IMR-90 (cell line): ENCODE measurements at places on chromosomes 4 and X. TPM values are rescaled to one million over a fixed set of nuclear protein-coding genes. Genes with fewer than 3 reads are reported as not detected.

Gene DMRTC1B
- not detected in 2 replicates for total RNA-seq

Gene OCRL
- total RNA-seq: 18.9 and 20.6 TPM in 2 replicates

Gene ADGRG4
- not detected in 2 replicates for total RNA-seq

Gene DCHS2
- not detected in 2 replicates for total RNA-seq

Gene PPP1R2C
- total RNA-seq: not detected in 2 replicates

Gene MAGEH1
- total RNA-seq: 22.4 and 26.7 TPM in 2 replicates

Gene ADAM29
- not detected in 2 replicates for total RNA-seq

Gene TEX11
- not detected in 2 replicates for total RNA-seq

Gene MAMLD1
- total RNA-seq: 1.4 TPM in 2 replicates

Gene CENPVL2
- total RNA-seq: not detected in 2 replicates

Gene IL13RA1
- 31.7 and 35.6 TPM in 2 replicates for total RNA-seq

Gene WNK3
- 1.4 TPM in 2 replicates for total RNA-seq

Gene HSD17B13
- under 0.01 TPM in 1 of 2 replicates, not detected in the other for total RNA-seq

Gene C4orf50
- total RNA-seq: not detected in 2 replicates

Gene CYBB
- not detected in 2 replicates for total RNA-seq

Gene FAM236C
- not detected in 2 replicates for total RNA-seq

Gene ADH7
- not detected in 2 replicates for total RNA-seq

Gene SLC6A8
- 6.7 and 7.2 TPM in 2 replicates for total RNA-seq

Gene HSFX3
- not detected in 2 replicates for total RNA-seq

Gene STATH
- not detected in 2 replicates for total RNA-seq

Gene CCDC120
- total RNA-seq: under 0.01 and 0.18 TPM in 2 replicates

Gene HDAC8
- 28.5 and 30.8 TPM in 2 replicates for total RNA-seq

Gene SLC10A3
- 15.2 and 16.1 TPM in 2 replicates for total RNA-seq

Gene QRFPR
- not detected in 2 replicates for total RNA-seq

Gene NBDY
- 2.5 and 3.2 TPM in 2 replicates for total RNA-seq

Gene COL4A6
- total RNA-seq: 0.28 and 0.36 TPM in 2 replicates

Gene TREX2
- total RNA-seq: 0.36 and 0.56 TPM in 2 replicates

Gene GCNA
- total RNA-seq: 0.83 and 0.90 TPM in 2 replicates

Gene CYSLTR1
- not detected in 2 replicates for total RNA-seq

Gene SCRG1
- total RNA-seq: under 0.01 TPM in 2 replicates

Gene MAGEC2
- not detected in 2 replicates for total RNA-seq

Gene FAT4
- 35.6 and 37.5 TPM in 2 replicates for total RNA-seq

Gene JADE3
- 4.4 and 4.7 TPM in 2 replicates for total RNA-seq

Gene GABRB1
- total RNA-seq: 16.1 and 16.4 TPM in 2 replicates

Gene PPEF2
- total RNA-seq: not detected in 2 replicates

Gene IDUA
- 0.72 and 1.7 TPM in 2 replicates for total RNA-seq

Gene AKAP4
- total RNA-seq: not detected in 2 replicates

Gene NR0B1
- not detected in 2 replicates for total RNA-seq

Gene SNX25
- 28.3 and 30.0 TPM in 2 replicates for total RNA-seq

Gene FRYL
- 77.4 and 82.2 TPM in 2 replicates for total RNA-seq

Gene UGT2B17
- not detected in 2 replicates for total RNA-seq

Gene NMU
- not detected in 2 replicates for total RNA-seq

Gene STPG2
- not detected in 2 replicates for total RNA-seq

Gene RNF150
- total RNA-seq: 10.6 and 18.1 TPM in 2 replicates

Gene F11
- not detected in 2 replicates for total RNA-seq

Gene CABS1
- not detected in 2 replicates for total RNA-seq

Gene CITED1
- total RNA-seq: under 0.01 and 0.18 TPM in 2 replicates

Gene USP17L13
- total RNA-seq: not detected in 2 replicates

Gene NSDHL
- 20.8 and 22.8 TPM in 2 replicates for total RNA-seq

Gene RASGEF1B
- total RNA-seq: 0.28 and 0.36 TPM in 2 replicates

Gene XAGE2
- total RNA-seq: not detected in 2 replicates

Gene H2BW2
- not detected in 2 replicates for total RNA-seq

Gene IL3RA
- not detected in 2 replicates for total RNA-seq

Gene USP17L20
- total RNA-seq: not detected in 2 replicates

Gene TMPRSS11B
- not detected in 2 replicates for total RNA-seq

Gene VGLL1
- not detected in 2 replicates for total RNA-seq
